ENCODE measurements at places on chromosomes 5 and 9.
A peak's percentile ranks its signal among the peaks of the same experiment; 100 is the strongest.

GRCh38 chr5:151293624-151294023, 9.9 kb downstream of the SLC36A3 start:
- no peak for DNase-seq

GRCh38 chr9:83708515-83709158, 879 bp upstream of the UBQLN1 start:
- DNase-seq = peak; percentile 85

GRCh38 chr9:69649566-69650250, 22.5 kb downstream of the APBA1 start:
- DNase-seq = no peak

- DNase-seq = no peak
Observed at GRCh38 chr9:136567651-136568287, 21.9 kb upstream of the NOTCH1 start.

- DNase-seq = no peak
Observed at GRCh38 chr5:34545164-34545563, 111.0 kb upstream of the RAI14 start.

GRCh38 chr5:471750-472058, 28.7 kb downstream of the EXOC3 start:
- DNase-seq = peak; percentile 62

GRCh38 chr9:135920256-135920930, 13.0 kb upstream of the CAMSAP1 start:
- DNase-seq = no peak

- DNase-seq = no peak
Observed at GRCh38 chr5:34897646-34898045, 17.7 kb downstream of the RAD1 start.

DNA sequence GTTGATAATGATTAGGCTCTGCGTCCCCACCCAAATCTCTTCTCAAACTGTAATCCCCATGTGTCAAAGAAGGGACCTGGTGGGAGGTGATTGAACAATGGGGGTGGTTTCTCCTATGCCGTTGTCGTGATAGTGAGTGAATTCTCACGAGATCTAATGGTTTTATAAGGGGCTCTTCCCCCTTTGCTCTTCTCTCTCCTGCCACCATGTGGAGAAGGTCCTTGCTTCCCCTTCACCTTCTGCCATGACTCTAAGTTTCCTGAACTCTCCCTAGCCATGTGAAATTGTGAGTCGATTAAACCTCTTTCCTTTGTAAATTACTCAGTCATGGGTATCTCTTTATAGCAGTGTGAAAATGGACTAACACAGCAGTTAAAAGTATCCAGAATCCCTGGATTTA, 715.2 kb upstream of the DMAC1 start:
- no peak for DNase-seq

GRCh38 chr9:89153232-89154017, 25.2 kb downstream of the SHC3 start:
- peak; percentile 25 for DNase-seq

DNA sequence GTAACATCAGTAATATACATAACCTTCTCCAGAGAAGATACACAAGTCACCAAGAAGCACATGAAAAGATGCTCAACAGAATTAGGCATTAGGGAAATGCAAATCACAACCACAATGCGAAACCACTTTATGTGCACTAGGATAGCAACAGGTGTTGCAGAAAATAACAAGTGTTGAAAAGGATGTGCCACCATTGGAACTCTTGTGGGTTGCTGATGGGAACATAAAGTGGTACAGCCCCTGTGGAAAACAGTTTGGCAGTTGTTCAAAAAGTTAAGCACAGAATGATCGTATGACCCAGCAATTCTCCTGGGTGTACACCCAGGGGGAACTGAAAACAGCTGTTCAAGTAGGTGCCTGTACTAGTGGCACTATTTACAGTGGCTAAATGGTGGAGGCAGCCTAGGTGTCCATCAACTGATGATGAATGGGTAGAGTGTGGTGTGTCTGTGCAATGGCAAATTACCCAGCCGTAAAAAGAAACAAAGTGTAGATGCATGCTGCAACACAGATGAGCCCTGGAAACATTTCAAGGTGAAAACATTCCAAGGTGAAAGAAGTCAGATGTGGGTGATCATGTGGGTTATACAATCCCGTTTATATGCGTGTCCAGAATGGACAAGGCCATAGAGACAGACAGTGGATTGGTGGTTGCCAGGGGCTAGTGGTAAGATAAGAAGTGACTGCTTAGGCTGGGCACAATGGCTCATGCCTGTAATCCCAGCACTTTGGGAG, 27.2 kb downstream of the CCDC69 start:
- DNase-seq = no peak

- no peak for DNase-seq
Observed at GRCh38 chr9:110940951-110941557, 97.2 kb downstream of the LPAR1 start.

DNA sequence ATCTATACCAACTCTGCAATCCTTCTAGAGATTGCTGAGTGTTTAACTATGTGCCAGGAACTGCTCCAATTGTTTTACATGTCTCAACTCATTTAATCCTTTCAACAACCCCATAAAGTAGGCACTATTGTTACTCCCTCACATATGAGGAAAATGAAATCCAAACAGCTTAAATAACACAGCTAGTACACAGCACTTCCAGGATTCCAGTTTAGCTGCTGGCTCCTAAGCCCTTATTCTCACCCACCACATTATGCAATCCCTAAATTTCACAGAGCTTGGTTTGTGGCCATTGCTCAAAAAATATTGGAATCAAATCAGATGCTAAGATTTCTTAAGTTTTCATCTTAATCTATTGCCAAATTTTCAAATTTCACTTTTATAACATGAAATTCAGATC, 84.9 kb downstream of the PRELID2 start:
- DNase-seq = no peak

DNA sequence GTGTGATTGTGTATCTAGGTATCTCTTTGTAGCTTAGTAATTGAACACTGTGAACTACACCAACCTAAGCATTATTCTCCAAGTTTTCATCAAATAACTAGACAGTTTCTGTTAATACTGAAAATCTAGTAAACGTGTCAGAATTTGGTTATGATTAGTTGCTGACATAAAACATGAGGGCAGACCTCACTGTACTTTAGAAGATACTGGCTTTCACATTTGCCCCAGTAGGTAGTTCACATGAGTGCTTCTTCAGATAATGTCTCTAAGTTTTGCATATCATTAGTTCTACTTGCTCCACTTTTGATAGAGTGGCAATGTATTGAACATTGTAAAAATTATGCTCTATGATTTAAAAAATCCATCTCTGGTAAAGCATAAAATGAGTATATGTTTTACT, 7.1 kb downstream of the CDKN2B start:
- no peak for DNase-seq

Data from NB4 (cell line).